CD4-positive, alpha-beta T cell treated with Interleukin-4 for 4 hours (primary cell): ENCODE measurements at places on chromosomes 16 and 17.

- peak; percentile 15 for DNase-seq
Observed at GRCh38 chr16:4404247-4404966, 12.0 kb downstream of the CORO7 start.

DNA sequence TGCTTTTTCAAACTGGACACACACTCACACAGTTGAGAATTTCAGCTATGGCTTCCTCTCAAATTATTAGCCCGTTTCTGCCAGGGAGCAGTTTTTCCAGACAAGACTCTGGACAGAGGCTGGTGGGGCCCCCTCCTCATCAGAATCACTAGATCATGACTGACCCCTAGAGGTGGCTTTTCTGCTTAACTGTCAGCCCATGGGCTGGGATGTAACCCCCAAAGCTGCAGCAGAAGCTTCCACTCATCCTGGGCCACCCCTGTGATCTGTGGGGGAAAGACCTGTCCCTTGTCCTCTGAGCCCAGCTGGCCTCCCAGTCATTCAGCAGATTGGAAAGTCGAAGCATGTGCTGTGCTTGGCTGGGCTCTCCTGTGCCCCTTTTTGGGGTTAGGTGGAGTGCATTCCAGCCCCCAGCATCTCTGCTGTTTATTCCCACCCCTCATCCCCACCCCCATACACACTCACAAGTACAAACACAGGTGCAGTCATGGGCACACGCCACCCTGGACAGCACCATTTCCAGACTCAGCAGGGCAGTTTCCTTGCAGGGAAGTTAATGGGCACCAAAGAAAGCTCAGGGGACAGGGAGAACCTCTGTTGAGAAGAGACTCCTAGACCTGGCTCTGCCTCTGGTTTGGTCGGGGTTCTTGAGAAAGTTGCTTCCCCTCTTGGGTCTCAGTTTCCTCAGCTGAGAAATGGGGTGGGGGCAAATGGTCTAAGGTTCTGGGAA lies 77.6 kb upstream of the RBL2 start:
- DNase-seq = no peak

DNA sequence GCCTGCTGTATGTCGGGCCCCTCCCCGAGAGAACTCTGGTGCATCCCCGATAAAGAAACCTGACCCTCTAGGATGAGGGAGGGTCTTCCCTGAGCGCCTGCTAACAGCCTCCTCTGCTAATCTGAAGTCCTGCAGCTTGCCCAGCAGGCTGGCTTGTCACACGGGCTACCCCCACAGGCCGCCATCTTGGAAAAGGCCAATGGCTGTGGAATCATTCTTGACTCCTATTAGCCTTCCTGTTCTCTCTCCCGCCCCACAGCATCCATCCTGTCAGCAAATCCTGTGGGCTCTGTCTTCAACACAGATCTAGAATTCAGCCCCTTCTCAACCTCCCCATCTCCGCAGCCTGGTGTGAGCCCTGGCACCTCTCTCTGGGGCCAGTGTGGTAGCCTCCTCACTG lies 12.0 kb downstream of the IL4R start:
- no peak for DNase-seq

DNA sequence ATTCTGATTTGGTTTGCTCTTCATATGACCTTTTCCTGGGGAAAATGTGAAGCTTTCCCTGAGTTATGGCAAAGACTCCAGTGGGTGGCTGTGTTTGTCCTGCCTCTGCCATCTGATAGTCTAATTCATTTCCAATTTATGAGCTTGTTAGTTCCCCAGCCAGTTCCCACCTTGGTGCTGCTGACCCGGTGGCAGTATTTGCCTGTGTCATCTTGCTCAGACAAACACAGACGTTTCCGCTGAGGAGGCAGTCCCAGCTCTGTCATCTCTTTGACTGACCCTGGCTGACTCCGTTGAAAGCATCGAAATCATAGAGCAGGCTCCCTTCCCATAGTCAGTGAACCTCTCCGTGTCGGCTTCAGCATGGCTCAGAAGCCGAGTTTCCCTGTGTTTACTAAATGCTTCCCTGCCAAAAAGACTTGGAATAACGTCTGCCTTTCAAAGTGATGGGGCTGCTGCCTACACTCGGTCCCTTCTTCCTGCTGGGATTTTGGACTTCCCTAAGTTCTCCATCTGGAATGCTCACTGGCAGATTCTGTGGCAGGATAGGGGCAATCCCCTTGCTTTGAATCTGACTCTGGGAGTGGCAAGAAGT lies 538.3 kb downstream of the NPIPA7 start:
- DNase-seq = no peak

DNA sequence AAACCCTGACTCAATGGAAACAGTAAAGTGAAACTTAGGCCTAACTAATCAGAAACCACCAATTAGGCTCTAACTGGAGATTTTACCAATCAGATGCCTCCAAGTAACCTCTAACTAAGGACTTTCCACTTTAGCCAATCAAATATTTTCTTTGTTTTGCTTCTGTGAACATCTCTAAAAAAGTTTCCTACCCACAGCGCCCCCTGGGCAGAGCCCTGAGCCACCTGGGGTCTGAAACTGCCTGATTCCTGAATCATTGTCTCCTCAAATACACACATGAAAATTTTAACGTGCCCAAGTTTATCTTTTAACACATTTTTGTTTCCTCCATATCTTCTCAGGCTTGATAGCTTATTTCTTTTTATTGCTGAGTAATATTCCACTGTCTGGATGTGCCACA lies 19.0 kb downstream of the ADAD2 start:
- no peak for DNase-seq

- no peak for DNase-seq
Observed at GRCh38 chr17:65529761-65530522, 31.5 kb downstream of the AXIN2 start.

DNA sequence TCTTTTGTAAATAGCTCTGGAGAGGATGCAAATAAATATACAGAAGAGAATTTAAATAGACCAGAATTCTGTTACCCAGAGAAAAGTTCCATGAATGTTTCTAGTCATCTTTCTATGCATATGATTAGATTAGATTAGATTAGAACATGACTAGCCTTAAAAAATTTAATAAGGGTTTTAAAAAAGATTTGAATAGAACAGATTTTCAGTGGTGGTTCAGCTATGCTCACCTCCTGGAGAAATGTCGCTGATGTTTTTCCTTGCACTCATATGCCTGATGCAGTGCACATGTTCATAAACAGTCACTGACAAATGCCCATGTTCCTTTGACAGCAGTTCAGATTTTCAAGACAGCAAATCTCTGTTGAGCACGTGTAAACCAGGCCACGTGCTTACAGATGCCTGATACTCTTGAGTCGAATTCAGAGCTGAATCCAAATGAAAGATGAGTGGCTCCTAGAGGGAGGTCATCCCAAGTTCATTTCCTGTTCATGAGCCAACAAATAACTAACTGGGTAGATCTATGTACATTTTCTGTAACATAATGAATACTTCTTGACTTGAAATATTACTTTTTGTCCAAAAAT lies 19.9 kb upstream of the RAB11FIP4 start:
- DNase-seq = no peak

DNA sequence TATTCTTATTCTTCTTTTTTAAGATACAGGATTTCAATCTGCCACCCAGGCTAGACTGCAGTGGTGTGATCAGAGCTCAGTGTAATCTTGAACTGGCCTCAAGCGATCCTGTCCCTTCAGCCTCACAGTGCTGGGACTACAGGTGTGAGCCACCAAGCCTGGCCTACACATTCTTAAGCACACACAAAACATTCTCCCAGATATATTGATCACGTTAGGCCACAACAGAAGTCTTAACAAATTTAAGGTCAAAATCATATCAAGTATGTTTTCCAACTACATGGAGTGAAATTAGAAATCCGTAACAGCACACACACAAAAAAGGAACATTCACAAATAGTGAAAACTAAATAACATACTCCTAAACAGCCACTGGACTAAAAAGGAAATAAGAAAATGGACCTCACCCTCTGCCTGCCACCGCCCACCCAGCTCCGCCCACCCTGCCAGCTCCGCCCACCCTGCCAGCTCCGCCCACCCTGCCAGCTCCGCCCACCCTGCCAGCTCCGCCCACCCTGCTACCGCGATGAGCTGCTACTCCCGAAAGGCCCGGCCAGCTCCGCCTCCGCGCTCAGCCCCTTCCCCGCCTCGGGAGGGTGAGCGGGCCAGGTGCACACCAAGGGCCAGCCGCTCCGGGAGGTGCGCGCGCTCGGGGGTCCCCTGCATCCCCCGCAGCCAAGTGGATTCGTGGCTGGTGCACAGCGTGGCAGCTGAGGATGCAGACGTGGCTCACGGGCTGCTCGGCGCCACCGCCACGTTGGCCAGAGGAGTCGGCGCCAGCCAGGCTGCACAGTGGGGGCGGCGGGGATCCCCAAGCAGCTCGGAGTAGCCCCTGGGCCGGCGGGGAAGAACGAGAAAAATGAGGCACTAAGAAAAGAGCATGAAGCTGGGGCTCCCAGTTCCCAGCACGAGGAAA lies 41.2 kb downstream of the C16orf87 start:
- peak; percentile 78 for DNase-seq

GRCh38 chr16:49779979-49780378 lies 75.9 kb downstream of the ZNF423 start:
- no peak for DNase-seq

DNA sequence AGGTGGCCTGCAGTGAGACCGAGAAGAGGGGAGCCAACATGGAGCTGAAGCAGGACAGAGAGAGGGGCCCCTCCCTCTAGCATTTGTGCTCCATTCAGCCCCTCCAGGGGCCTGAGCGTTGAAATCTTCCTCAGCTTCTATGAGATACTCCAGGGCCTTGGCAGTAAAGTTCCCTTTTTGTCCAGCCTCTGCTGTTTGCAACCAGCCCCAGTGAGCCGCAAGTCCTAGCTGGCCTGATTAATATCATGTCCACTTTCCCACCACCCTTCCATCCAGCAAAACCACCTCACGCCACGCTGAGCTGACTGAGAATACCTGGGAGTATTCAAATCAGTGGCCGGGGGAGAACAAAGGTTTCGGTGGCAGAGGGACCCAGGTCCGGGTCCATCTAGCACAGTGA lies 11.7 kb upstream of the RPH3AL start:
- no peak for DNase-seq

- no peak for DNase-seq
Observed at GRCh38 chr16:74982256-74982655, 2.7 kb downstream of the WDR59 start.

GRCh38 chr17:68568581-68568980 lies 32.6 kb downstream of the FAM20A start:
- DNase-seq = no peak

DNA sequence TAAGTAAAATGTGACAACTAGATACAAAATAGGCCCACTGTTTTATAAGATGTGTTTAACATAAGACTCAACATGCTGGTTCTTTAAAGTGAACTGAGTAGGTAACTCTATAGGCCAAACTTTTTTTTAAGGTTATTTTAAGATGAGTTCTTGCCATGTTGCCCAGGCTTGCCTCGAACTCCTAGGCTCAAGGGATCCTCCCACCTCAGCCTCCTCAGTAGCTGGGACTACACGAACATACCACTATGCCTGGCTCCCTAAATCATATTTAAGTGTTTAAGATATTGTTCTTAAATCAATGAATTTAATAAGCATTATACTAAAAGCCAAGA lies 69.9 kb downstream of the USP32 start:
- no peak for DNase-seq

GRCh38 chr17:43966276-43966675 lies 12.5 kb upstream of the PYY start:
- no peak for DNase-seq

- DNase-seq = no peak
Observed at GRCh38 chr17:76467809-76468633, 618 bp downstream of the AANAT start.

- no peak for DNase-seq
Observed at GRCh38 chr16:79288066-79288465, 312.5 kb downstream of the MAF start.

GRCh38 chr16:72467157-72467759 lies 295.3 kb upstream of the PMFBP1 start:
- DNase-seq = no peak

- no peak for DNase-seq
Observed at GRCh38 chr16:89815639-89816348, 653 bp downstream of the FANCA start.

- DNase-seq = no peak
Observed at GRCh38 chr16:66847533-66848067, 3.4 kb downstream of the CA7 start.

DNA sequence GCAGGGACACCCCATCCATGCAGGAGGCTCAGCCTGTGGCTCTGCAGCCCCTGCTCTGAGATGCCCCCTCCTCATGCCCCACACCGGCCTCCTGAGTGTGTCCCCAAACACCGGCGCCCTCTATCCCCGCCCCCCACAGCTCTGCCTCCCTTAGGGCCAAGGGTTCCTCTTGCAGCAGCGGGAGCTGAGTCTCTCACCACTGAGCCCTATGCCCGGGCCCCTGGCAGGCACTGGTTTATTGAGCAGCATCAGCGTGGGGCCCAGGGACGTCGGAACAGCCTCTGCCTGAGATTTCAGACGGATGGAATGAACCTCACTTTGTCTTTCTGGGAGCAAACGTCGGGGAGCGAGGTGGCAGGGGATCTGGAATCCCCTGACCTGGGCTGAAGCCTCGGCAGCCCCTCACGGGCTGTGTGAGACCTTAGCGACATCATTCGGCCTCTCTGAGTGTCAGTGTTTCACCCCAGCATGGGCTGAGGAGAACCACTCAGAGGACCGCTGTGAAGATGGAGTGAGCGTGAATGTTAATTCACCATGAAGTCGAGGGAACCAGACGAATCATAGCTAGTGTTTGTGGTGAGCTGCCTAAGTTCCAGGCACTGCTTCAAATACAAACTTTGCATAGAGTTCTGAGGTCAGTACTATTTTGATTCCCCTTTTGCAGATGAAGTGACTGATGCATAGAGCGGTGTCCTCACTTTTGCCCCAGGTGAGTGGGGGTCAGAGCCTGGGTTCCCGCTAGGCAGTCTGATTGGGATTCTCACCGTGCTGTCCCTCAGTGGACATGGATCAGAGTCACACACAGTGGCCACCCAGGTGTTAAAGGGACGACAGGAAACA lies 5.3 kb upstream of the C16orf74 start:
- no peak for DNase-seq

- peak; percentile 24 for DNase-seq
Observed at GRCh38 chr16:20675488-20676267, 21.8 kb downstream of the ACSM1 start.

DNA sequence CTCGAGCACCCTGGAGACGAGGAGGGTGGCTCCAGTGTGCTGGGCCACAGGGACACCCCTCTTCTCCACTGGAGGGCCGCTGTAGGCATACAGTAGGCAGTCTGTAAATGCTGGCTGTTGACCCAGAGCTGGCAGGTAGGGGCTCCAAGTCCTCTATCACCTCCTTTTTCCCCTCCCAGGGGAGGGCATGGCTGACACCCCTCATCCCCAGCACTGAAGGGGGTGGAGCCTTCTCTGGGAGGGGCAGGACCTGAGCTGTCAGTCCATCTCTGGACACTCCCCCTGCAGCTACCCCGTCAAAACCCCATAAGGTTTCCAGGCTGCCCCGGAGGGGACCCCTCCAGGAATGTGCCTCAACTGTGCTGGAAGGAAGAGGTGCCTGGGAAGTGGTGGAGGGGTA lies 2.4 kb downstream of the KCNJ12 start:
- DNase-seq = no peak

GRCh38 chr17:65175952-65176351 lies 38.8 kb downstream of the RGS9 start:
- DNase-seq = no peak
